ENCODE measurements at places on chromosomes 5 and 9. TPM values are rescaled to one million over a fixed set of nuclear protein-coding genes. Genes with fewer than 3 reads are reported as not detected.

DNA sequence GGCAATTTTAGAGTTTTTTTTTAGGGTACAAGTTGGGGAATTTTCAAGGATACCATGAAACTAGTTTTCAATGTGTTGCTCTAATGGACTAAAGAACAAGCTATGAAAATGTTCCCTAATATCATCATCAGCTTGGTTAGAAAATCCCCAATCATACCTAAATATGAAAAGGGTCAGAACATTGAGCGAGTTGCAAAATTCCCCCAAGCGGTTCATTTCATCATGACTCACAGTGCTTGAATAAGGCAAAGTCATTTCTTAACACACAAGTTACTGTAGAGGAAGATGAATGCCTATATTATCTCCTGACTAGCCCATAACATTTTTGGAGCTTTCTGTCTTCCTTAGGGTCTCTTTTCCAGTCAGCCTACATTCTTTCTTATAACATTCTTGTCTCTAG, 62.7 kb downstream of the ST8SIA4 start:
- no peaks in the 10 kb centered on the region for H3K36me3 ChIP-seq
- no peak overlapping the region for H3K4me3 ChIP-seq
- no peaks in the 10 kb centered on the region for H3K27me3 ChIP-seq
- H3K4me1 ChIP-seq = no peaks in the 10 kb centered on the region
- DNase-seq = no peak

Gene TGFBI
- 16.6 TPM for total RNA-seq

Gene CEP72
- 7.8 TPM for total RNA-seq

- no peaks in the 10 kb centered on the region for H3K27me3 ChIP-seq
- peaks cover 5% of the 10 kb centered on the region for H3K4me1 ChIP-seq
- no peak for DNase-seq
- H3K27ac ChIP-seq = no peak overlapping the region
- H3K36me3 ChIP-seq = no peaks in the 10 kb centered on the region
Observed at GRCh38 chr9:131438190-131438589, 44.3 kb downstream of the PRRC2B start.

Gene KIF12
- 6.0 TPM for total RNA-seq

DNA sequence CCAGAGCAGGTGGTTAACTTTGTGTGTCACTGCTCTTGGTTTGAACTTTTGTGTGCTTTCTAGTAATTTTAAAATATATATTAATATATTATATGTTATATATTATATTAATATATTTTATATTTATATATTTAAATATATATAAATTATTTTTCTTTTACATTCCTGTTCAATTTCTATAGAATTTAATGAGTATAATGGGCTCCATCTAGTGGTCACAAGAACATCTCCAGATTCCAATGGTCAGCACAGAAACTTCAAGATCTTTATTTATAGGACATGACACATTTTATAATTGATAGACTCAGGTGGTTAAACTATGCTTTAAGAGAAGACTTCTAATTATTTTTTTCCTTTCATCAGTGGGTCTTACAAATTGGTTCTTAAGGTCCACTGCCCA, 39.1 kb downstream of the COL23A1 start:
- H3K4me3 ChIP-seq = no peak overlapping the region
- no peaks in the 10 kb centered on the region for H3K27me3 ChIP-seq
- no peaks in the 10 kb centered on the region for H3K4me1 ChIP-seq
- no peak overlapping the region for H3K27ac ChIP-seq

GRCh38 chr9:126743041-126743440, 61.8 kb upstream of the ZBTB43 start:
- no peaks in the 10 kb centered on the region for H3K4me1 ChIP-seq
- H3K27me3 ChIP-seq = no peaks in the 10 kb centered on the region
- no peak overlapping the region for H3K4me3 ChIP-seq
- H3K36me3 ChIP-seq = no peaks in the 10 kb centered on the region
- H3K27ac ChIP-seq = no peak overlapping the region
- DNase-seq = no peak

DNA sequence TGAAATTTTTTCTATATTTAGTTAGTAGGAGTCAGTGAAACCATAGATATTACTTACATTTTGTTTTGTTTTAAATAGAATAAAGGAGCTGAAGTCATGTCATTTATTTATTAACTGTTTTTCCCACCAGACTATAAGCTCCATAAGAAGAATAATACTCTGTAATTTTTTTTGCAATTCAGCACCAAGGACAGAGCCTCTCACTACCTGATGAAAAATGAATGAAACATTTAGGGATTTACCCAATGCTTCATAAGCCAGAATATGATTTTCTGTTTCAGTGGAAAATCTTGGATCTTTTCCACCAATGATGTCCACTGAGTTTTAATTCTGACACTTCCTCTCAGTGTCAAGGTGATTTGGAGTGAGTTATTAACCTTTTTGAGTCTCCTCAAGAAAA, 624.9 kb upstream of the GRAMD2B start:
- no peak for DNase-seq
- H3K4me1 ChIP-seq = no peaks in the 10 kb centered on the region
- no peaks in the 10 kb centered on the region for H3K36me3 ChIP-seq
- no peak overlapping the region for H3K4me3 ChIP-seq
- no peaks in the 10 kb centered on the region for H3K27me3 ChIP-seq

GRCh38 chr5:51383131-51384121, at the start of gene ISL1:
Gene ISL1, plus strand, starts transcription at chr5:51383448. Its CDS starts 224 bp downstream, at chr5:51383672.
- peaks cover 6% of the 10 kb centered on the region for H3K4me1 ChIP-seq
- DNase-seq = no peak
- H3K27me3 ChIP-seq = no peaks in the 10 kb centered on the region
- no peaks in the 10 kb centered on the region for H3K36me3 ChIP-seq
- no peak within 1 kb of the TSS for H3K27ac ChIP-seq
- H3K4me3 ChIP-seq = no peak within 1 kb of the TSS

Gene GFM2
- total RNA-seq = 20.3 TPM

DNA sequence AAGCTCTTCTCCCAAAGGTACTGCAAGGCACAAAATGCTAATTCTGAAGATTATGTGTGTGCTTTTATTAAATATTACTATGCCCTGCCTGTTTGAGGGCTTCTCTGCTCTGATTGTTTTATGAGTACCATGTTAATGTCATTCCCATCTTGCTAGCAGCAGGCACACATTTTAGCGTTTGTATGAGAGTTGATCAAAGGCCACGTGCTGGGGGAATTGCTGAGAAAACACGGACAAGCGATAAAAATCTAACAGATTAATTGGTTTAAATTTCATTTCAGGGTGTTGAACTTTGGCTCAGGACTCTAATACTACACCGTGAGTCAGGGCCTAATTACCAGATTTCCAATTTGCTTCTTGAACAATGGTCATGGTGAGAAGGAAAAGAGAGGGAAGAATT, 298.4 kb downstream of the EBF1 start:
- DNase-seq = no peak
- H3K27ac ChIP-seq = no peak overlapping the region
- H3K36me3 ChIP-seq = no peaks in the 10 kb centered on the region

DNA sequence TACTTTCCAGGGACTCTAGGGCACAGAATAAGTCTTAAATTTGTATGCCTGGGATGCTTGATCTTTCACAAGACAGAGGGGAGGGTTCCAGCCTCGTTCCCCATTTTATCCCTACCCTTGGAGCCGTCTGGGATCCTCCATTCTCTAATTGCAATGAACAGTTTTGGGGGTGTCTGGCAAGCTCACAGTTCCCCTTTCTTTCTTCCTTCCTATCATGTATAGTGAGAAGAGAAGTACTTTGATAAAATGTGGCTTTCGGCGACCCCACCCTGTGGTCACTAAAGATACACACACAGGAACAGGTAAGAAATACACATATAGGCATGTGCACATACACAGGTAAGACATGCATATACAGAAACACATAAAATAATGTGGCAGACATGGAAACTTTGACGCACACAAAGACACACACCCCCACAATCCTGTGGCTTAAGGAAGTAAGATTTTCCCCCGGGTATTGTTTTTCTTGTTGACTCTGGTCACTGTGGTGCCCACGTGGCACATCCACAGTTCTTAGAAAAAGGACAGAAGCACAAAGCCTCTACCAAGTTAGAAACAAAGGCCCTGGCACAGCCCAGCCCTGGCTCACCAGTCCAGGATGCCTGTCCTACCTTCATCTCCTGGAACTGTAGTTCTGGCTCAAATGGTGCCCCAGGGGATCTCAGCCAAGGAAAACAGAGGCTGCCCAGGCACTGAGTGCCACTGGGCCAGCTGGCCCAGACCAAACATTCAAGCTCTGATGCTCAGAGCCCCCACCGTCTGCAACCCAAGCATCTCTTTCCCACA, 6.3 kb upstream of the SMU1 start:
- no peaks in the 10 kb centered on the region for H3K27me3 ChIP-seq
- no peaks in the 10 kb centered on the region for H3K36me3 ChIP-seq
- H3K4me3 ChIP-seq = no peak overlapping the region

GRCh38 chr9:78397045-78397444, 100.1 kb downstream of the PSAT1 start:
- H3K4me1 ChIP-seq = no peaks in the 10 kb centered on the region
- no peak overlapping the region for H3K27ac ChIP-seq
- DNase-seq = no peak
- no peak overlapping the region for H3K4me3 ChIP-seq
- no peaks in the 10 kb centered on the region for H3K36me3 ChIP-seq

GRCh38 chr5:139386050-139386438, 2.9 kb upstream of the SLC23A1 start:
- no peak overlapping the region for H3K27ac ChIP-seq
- H3K4me1 ChIP-seq = no peaks in the 10 kb centered on the region
- H3K4me3 ChIP-seq = no peak overlapping the region
- no peaks in the 10 kb centered on the region for H3K36me3 ChIP-seq
- H3K27me3 ChIP-seq = no peaks in the 10 kb centered on the region

DNA sequence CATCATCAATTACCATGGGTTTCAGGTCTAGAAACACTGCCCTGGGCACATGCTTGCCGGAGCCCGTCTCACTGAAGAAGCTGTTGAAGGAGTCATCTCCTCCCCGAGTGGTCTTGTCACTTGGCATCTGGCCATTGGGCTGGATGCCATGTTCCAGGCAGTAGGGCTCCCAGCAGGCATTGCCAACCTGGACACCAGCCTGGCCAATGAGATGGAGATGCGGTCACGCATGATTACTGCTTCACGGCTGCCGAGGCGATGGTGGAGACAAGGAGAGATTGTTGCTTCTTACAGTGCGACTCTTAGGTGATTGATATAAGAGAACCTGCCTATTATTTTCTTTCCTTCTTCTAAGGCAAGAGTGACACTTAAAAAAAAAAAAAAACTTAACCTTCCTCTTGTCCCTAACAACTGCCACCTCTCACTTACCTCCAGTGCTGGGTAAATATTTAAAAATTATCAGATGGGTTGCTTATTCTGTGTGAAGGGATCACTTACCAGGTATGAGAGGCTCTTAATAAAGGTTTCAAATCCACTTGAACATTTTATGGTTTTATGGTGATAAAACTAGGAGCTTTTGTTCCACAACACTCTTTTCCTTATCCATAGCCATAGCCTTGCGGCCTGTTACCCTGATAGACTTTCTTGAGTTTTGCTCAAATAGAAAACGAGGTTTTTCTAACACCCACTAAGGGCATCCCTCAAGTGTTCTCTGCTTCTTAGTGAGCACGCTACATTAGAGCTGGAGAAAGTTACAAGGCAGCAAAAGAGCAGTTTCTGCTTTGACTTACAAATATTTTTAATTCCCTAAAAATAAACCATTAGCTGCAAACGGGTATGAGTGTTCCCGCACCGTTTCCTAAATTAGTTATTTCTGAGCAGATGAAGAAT, 41.2 kb downstream of the NIM1K start:
- no peak overlapping the region for H3K4me3 ChIP-seq
- no peak overlapping the region for H3K27ac ChIP-seq
- no peak for DNase-seq
- no peaks in the 10 kb centered on the region for H3K36me3 ChIP-seq

Gene SPOCK1
- total RNA-seq = 10.8 TPM

DNA sequence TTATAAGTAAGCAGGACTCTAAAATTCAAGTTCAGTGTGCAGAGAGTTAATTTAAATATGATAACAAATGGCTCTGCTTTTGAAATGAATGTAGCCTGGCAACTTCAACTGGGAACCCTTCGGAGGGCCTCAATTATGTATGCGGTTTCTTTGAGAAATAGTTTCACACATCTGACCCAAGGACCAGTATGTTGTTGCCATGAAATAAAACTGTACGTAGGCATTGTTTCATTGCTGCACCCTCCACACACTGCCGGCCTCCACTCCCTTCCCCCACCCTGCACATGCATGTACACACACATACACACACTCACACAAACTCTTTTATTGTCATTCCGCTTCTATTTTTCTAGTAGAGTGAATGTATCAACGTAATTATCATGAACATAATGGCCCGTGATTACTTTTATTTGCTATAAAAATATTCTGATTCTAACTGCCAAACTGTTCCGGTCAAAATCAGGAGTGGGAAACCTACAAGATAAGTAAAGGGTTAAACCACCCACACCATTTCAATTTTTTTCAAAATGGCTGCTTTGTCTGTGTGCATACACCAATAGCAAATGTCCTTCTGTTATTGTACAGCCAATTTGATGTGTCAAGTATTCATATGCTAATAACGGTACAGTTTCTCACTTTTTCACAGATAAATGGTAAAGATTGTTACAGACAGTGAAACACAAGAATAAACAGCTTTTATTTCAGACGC, 215.5 kb upstream of the TMEM161B start:
- no peaks in the 10 kb centered on the region for H3K36me3 ChIP-seq
- H3K4me3 ChIP-seq = no peak overlapping the region
- H3K27me3 ChIP-seq = no peaks in the 10 kb centered on the region
- no peak overlapping the region for H3K27ac ChIP-seq

Gene PCDHAC2
- 0.82 TPM for total RNA-seq

- peaks cover 1% of the 10 kb centered on the region for H3K4me1 ChIP-seq
- no peaks in the 10 kb centered on the region for H3K36me3 ChIP-seq
Observed at GRCh38 chr5:89293810-89294209, 410.8 kb upstream of the MEF2C start.

GRCh38 chr9:138115506-138115905, 237.9 kb downstream of the CACNA1B start:
- H3K4me1 ChIP-seq = no peaks in the 10 kb centered on the region
- H3K27me3 ChIP-seq = no peaks in the 10 kb centered on the region
- no peaks in the 10 kb centered on the region for H3K36me3 ChIP-seq

Gene DDX31
- 9.7 TPM for total RNA-seq

Gene CHSY3
- total RNA-seq = 1.00 TPM

DNA sequence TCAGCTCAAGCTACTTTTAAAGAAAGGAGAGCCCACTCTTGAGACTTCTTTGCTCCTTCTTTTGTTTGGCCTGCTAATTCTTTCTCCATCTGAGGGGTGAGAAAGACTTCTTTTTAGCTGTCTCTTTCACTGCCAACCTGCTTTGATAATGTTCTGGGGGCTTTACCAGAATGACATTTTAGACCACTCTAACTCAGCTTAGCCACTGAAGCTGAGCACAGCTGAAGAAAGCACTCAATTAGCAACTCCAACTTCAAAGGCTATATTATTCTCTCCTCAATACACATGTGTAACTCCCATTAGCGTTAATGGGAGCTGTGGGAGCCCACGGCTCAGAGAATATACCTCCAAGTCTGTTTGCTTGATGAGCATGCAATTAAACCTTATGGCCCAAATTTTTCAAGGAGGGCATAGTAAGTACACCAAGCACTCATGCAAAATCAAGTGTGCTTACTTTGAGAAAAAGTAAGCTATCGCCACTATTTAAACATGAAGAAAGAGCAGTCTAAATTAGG, 815.4 kb upstream of the DMAC1 start:
- no peak overlapping the region for H3K27ac ChIP-seq
- DNase-seq = no peak
- no peak overlapping the region for H3K4me3 ChIP-seq
- peaks cover 3% of the 10 kb centered on the region for H3K4me1 ChIP-seq
- no peaks in the 10 kb centered on the region for H3K27me3 ChIP-seq

GRCh38 chr9:1721196-1721595, 294.0 kb upstream of the SMARCA2 start:
- no peak for DNase-seq
- no peak overlapping the region for H3K27ac ChIP-seq
- no peaks in the 10 kb centered on the region for H3K36me3 ChIP-seq
- H3K4me3 ChIP-seq = no peak overlapping the region
- H3K4me1 ChIP-seq = no peaks in the 10 kb centered on the region

Data from ovary (tissue), 10 donors.